ENCODE measurements at places on chromosomes 2 and 18.

DNA sequence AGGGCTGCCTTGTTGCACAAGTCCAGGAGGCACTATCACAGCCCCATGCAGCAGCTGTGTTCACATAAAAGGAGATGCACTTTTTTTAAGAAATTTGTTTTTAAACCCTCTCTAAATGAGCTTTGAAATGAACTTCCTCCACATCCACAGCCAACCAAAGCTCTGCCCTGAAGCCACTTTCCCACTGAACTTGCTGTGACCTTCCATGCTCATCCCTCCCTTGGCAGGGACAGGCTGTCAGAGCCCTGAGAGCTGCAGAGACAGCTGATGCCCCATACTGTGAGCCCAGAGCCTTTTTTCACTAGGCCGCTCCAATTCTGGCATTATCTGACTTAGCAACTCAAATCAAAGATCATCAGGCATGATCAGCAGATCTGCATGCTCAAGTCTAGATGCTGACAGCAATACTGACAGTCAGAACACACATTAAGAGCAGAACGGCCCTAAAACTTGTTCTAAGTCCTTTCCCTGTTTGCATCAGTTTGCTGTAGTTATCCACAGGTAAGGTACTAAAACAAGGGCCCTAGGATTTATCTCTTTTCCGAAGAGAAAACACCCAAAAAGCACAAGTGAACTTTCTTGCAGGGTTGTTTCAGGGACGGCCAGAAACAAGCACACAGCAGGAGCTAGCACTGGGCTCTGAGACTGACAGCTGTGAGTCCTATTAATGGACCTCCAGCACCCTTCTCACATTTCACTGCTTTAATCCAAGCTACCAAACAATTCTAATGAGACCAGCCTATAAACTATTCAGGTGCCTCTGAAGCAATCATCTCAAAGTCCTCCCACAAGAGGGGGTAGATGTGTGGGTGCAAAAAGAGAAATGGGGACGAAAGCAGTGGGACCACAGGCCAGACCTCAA is 34.9 kb downstream of the RNU4ATAC start:
- no peak for DNase-seq

DNA sequence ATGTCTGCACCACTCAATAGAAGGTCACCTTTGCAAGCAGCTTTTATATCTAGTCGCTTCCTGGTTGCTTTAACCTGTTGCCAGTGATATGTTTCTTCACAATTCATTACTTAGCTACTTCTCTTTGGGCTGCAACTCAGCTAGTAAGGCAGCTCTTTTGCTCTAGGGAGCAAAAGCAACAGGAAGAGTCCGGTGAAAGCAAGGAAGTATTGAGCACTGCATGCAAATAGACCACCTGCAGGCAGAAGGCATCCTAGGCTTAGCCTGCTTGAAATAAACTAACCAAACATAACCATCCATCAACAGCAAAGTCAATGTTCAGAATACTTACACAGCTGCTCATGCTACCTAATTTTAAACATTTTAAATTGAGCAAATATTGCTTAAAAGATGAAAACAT is 529.2 kb upstream of the LINC00305 start:
- DNase-seq = no peak

DNA sequence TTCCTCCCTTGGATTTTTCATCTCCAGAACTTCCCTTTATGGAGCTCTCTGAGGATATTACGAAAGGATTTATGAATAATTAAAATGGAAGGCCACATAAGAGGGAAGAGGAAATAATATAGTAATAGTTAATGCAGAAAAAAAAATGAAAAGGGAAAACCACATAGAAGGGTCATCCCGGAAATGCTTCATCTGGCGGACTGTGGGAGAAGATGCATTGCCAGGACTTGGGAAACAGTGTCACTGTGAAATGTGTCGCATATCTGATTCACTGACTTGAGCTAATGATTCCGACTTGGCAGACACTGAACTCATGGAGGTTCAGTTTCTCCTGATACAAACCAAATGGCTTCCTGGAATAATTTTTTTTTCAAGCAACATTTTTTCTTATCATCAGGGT is 129.9 kb upstream of the RMP24 start:
- no peak for DNase-seq

GRCh38 chr18:28793901-28794300 is 617.0 kb upstream of the CDH2 start:
- DNase-seq = no peak

GRCh38 chr2:162315938-162316337 is 2.5 kb downstream of the IFIH1 start:
- DNase-seq = no peak

GRCh38 chr18:58502628-58503027 is 126.3 kb downstream of the ALPK2 start:
- DNase-seq = no peak

GRCh38 chr2:237702441-237703391 is 75.3 kb downstream of the LRRFIP1 start:
- DNase-seq = no peak

GRCh38 chr2:236576953-236577352 is 7.3 kb downstream of the ACKR3 start:
- DNase-seq = no peak

DNA sequence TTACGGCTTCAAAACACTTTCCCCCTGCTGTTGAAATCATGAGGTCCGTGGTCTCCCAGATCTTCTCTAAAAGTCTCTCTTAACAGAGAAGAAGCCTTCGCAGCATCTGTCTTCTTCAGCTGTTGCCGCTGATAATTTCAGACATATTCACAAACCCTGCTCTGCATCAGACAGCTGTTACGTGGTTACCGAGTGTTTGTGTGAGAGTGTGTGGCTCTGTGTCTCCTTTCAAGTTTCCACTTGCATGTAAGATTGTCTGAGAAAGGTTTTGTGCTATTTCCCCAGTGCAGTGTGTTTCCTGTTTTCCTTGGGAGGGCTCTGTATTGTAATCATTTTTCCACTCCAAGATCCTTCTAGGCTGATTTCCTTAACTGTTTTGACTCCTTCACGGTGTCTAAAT is 32.8 kb downstream of the MAIP1 start:
- no peak for DNase-seq

DNA sequence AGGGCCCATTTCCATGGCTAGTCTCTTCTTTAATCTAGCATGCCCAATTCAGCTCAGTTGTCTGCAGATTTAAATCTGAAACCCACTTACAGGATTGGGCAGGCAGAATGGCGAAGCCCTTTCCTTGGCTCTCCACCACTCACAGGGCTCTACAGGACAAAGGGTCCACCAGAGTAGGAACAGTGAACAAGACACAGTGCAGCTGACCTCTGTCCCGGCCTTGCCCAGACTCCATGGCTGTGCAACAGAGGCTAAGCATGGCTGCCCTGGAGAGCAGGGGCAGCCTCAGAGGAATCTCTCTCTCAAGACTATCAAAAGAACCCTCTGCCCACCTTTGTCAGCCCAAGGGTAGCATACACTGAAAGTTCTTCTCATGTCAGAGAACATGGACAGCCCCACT is 9.7 kb upstream of the ATP6V1B1 start:
- DNase-seq = no peak

DNA sequence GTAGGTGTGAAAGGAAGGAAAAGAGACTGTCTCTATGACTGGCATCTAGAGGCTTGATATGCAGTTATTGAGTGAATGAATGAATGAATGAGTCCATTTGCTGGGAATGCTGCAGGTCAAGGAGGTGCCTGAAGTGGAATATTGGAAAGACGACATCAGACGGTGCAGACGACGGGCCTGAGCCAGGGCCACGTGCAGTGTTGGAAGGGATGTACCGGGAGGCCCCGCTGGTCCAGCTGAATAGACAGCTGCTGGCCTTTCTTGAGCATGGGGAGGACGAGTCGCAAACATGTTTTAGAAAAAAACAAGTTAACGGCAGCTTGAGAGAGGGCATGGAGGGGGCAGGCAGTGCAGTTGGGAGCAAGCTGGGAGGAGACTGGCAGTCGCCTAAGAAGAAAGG is 237.1 kb upstream of the PXDN start:
- DNase-seq = no peak

DNA sequence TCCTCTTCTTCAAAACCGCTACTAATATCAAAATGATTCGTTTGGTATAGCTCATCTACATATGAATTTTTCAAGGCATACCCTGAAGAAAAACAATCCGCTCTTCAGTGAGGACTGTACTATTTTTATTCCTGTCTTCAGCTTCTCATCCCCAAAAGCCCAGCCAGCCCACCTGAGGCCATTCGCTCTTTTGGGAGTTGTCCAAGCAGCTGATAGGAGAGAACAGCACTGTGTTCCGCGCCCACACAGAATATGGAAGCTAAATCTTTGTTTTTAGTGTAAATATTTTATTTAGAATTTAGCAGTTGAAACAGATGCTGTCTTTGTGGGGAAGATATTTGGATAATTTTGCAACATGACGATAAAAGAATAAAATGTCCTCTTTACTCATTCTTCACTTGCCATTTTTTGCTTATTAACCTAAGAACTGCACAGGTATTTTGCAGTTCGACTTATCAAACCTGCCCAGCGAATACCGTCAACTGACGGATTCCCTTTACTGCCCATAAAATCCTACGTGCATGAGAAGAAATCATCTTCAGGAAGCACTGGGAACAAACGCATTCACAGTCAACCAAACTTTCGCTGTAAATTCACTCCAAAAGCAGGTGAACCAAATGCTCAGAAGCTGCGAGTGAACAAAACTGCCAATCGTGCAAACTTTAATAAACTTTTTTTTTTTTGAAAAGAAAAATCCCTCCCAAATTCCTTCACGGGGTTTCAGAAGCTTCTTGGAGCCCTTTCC is 3.4 kb downstream of the ZNF521 start:
- DNase-seq = no peak

DNA sequence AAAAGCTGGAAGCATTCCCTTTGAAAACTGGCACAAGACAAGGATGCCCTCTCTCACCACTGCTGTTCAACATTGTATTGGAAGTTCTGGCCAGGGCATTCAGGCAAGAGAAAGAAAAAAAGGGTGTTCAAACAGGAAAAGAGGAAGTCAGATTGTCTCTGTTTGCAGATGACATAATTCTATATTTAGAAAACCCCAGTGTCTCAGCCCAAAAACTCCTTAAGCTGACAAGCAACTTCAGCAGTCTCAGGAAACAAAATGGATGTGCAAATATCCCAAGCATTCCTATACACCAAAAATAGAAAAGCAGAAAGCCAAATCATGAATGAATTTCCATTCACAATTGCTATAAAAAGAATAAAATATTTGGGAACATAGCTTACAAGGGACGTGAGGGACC is 11.1 kb downstream of the SLC8A1 start:
- DNase-seq = no peak

Data from stromal cell of bone marrow (primary cell).